ENCODE measurements at places on chromosomes 2 and 18. TPM values are rescaled to one million over a fixed set of nuclear protein-coding genes. Genes with fewer than 3 reads are reported as not detected.

Gene KIF5C
- total RNA-seq: 12.5 TPM

Gene SIX3
- total RNA-seq: 0.14 TPM

Gene GTF2A1L
- not detected for total RNA-seq

Gene HOXD4
- total RNA-seq: not detected

Gene PXDN
- 1.5 TPM for total RNA-seq

Gene UGT1A10
- not detected for total RNA-seq

Gene NYAP2
- total RNA-seq: not detected

Gene RAB6C
- not detected for total RNA-seq

Gene SLC9A4
- 0.11 TPM for total RNA-seq

Gene ANKRD30BL
- not detected for total RNA-seq

Gene TGFBRAP1
- 24.7 TPM for total RNA-seq

Gene FSIP2
- 0.05 TPM for total RNA-seq

Gene KRTCAP3
- 3.8 TPM for total RNA-seq

Gene ZNF24
- 52.2 TPM for total RNA-seq

Gene CLK1
- 130 TPM for total RNA-seq

Gene ASB3
- 24.0 TPM for total RNA-seq

Gene NPC1
- 30.3 TPM for total RNA-seq

Gene GPR39
- total RNA-seq: not detected

Gene SOS1
- 273 TPM for total RNA-seq

Gene SLC4A5
- 0.86 TPM for total RNA-seq

Gene MPV17
- 80.0 TPM for total RNA-seq

Gene ATP9B
- total RNA-seq: 30.0 TPM

Gene DNAJC27
- 6.9 TPM for total RNA-seq

Gene ZNF407
- total RNA-seq: 20.7 TPM

Gene SCYGR4
- not detected for total RNA-seq

Gene MITD1
- total RNA-seq: 61.2 TPM

Gene MAP3K19
- not detected for total RNA-seq

Gene UGT1A5
- not detected for total RNA-seq

Gene HRH4
- 2.0 TPM for total RNA-seq

Gene SERPINB12
- total RNA-seq: not detected

Gene NEURL3
- 0.16 TPM for total RNA-seq

Gene SETBP1
- total RNA-seq: 4.4 TPM

Gene SMYD1
- not detected for total RNA-seq

Gene CD8B
- total RNA-seq: 0.80 TPM

Gene KCNG3
- not detected for total RNA-seq

Gene FBXO36
- total RNA-seq: 0.52 TPM

Gene POTEC
- not detected for total RNA-seq

Gene CYP27A1
- 0.18 TPM for total RNA-seq

Gene FAP
- not detected for total RNA-seq

Gene POTEJ
- not detected for total RNA-seq

Gene SCN7A
- total RNA-seq: not detected

Gene EPB41L3
- total RNA-seq: 1.8 TPM

Gene TCF4
- total RNA-seq: 4.5 TPM

Gene LRP1B
- not detected for total RNA-seq

Gene TLX2
- total RNA-seq: 1.1 TPM

Gene ATP6V1C2
- total RNA-seq: not detected

Gene RGPD4
- total RNA-seq: not detected

Gene GRB14
- not detected for total RNA-seq

Gene PSD4
- total RNA-seq: 302 TPM

Gene SGPP2
- total RNA-seq: 0.70 TPM
